ENCODE measurements at places on chromosomes 6 and 20.
A peak's percentile ranks its signal among the peaks of the same experiment; 100 is the strongest.

DNA sequence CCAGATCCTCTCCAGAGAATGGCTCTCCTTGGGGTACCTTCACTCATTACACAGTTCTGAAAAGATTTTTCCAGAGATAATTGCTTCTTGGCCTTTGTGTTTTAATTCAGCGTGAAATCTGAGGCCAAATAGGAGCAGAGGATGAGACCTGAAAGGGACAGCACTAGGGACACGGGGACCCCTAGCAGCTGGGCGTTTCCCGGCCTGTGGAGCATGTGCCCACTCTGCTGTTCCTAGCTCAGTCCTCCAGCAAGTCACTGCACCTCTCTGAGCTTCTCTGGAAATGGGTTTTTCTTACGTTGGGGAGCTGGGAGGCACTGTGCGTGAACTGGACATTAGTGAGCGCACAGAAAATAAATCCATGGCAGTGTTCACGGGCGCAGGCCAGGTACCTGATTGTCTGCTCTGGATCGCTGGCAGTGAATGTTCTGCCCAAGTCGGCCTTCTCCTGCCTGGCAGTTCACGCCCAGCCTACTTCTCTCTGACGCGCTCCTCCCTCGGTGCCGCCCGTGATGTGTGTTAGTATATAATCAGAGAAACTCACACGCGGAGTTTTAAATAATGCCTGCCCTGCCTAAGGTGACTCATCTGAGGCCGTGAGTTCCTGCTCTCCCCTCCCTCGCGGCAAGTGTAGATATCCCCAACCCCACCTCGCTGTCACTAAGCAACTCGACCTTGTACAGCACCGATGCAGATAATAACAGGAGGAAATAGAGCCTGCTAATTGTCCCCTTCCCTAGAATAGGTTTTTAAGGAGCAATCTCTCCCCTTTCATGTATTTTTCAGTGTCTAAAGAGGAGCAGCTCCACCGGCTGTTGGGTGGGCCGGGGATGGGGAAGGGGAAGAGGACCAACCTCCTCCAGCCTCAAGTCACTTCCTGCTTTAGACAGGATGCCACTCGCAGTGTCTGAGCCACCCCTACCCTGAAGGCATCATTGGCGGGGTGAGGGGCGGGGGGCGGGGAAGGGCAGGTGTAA lies 2.7 kb upstream of the TUBB2A start:
- peak; percentile 40 for DNase-seq

GRCh38 chr20:19911810-19912382 lies 105.3 kb upstream of the NAA20 start:
- no peak for DNase-seq

DNA sequence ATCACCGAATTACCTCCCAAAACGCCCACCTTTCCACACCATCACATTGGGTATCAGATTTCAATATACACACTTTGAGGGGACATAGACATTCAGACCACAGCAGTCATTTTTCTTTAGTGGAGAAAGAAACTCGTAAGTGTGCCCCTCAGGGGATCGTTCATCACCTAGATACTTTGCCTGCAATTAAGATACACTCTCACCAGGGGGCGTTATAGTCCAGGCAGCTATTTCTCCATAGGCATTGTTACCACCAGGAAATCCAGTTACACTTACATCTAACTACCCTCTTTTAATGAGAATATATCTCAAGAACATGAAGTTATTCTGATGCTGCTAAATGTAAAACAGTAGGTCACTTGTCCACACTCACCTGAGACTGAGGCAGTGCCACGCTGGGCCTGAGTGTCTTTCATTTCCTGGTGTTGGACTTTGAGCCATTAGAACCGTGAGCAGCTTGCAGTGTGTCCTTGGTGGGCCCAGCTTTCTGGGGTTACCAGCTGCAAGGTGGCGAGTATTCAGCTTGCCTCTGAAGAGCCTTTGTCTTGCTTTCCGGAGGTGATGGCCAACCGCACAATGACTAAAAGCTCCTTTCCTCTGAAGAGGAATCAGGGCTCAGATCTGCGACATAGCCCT lies 35.1 kb upstream of the UNC93A start:
- DNase-seq, result no peak

DNA sequence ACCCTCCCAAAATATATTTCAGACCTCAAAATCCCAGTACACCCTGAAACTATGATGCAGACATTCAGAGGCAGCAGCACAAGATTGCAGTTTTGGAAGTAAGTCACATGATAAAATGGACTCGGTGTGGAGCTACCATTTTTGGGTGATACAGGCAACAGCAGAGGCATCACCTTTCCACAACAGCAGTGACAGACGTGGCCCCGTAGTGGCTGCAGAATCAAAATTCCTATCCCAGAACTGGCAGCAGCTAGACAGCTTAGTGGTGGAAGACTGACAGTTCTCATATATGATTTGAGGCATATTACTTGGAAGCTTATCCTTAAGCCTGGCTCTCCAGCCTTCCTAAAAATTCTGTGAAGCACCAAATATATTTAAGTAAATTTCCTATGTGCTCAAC lies 19.9 kb downstream of the PLN start:
- no peak for DNase-seq

DNA sequence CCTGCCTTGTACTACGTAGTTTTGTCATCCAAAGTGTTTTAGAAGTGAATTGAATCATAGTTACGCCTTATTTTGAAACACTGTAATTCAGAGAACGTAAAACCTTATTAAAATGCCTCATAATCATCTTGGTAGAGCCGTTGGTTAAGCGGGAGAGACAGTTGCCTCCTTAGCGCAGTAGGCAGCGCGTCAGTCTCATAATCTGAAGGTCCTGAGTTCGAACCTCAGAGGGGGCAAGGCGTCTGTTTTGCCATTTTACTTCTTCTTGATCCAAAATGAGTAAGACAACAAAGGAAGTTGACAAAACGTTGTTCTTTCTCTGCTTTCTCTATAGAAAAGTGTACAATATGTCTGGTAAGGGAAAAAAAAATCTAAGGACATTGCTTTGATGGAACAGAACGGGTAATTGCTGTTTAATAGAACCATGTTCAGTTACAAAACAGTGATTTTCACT lies 20.7 kb upstream of the TRIM27 start:
- peak; percentile 84 for DNase-seq

DNA sequence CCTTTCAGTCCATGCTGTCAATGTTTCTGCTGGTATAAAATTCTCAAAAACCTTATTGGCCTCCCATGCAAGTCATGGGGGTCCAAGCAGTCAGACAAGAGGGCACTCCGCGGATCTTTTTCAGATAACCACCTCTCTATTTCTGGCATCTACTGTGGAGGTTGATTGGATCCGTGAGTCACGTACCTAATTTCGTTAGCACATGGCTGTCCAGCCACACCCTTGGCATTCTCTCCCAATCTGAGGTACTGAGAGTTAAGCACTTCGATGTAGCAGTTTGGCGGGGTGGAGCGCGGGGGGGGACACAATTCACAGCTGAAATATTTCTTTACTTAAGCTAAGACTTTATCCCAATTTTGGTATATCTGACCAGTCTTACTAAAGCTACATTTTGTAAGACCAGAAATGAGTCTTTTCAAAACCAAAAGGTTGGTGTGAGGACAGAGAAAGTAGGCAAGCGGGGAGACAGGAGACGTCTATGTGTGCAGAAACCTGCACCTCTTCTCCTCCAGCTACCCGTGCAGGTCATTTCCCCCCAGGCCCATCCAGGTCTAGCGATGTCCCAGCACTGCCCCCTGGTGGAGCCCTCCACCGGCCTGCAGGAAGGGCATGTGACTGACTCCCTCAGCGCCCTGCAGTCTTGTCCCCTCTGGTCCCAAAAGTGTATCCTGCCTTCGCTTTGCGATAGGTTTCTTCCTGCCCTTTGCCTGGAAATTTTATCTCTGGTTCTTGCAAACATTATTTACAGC lies 113.1 kb downstream of the ADAT2 start:
- DNase-seq, result peak; percentile 10

GRCh38 chr20:41057999-41058673 lies 29.5 kb downstream of the TOP1 start:
- peak; percentile 59 for DNase-seq

Data from fibroblast of villous mesenchyme (primary cell).